ENCODE measurements at places on chromosomes 3 and 15.

GRCh38 chr15:70522323-70522966 lies 240.9 kb downstream of the UACA start:
- no peaks in the 10 kb centered on the region for H3K27me3 ChIP-seq
- DNase-seq, result no peak
- H3K4me1 ChIP-seq, result peaks cover 14% of the 10 kb centered on the region
- H3K27ac ChIP-seq, result no peak overlapping the region
- H3K4me3 ChIP-seq, result no peak overlapping the region

- H3K36me3 ChIP-seq, result no peaks in the 10 kb centered on the region
- DNase-seq, result no peak
- H3K4me3 ChIP-seq, result peak overlapping the region; percentile 78
- H3K4me1 ChIP-seq, result peaks cover 20% of the 10 kb centered on the region
Measured at GRCh38 chr15:68228143-68228970, 1.2 kb downstream of the CLN6 start.

- H3K27ac ChIP-seq, result peak overlapping the region; percentile 32
- no peak overlapping the region for H3K4me3 ChIP-seq
- H3K27me3 ChIP-seq, result no peaks in the 10 kb centered on the region
- H3K36me3 ChIP-seq, result no peaks in the 10 kb centered on the region
- H3K4me1 ChIP-seq, result peaks cover 24% of the 10 kb centered on the region
- no peak for DNase-seq
Measured at GRCh38 chr3:42746455-42747450, 26.3 kb downstream of the CCDC13 start.

GRCh38 chr15:42772144-42772543 lies 35.2 kb upstream of the CDAN1 start:
- no peak overlapping the region for H3K4me3 ChIP-seq
- no peaks in the 10 kb centered on the region for H3K27me3 ChIP-seq
- peaks cover 3% of the 10 kb centered on the region for H3K36me3 ChIP-seq
- no peaks in the 10 kb centered on the region for H3K4me1 ChIP-seq
